ENCODE measurements at places on chromosomes 7 and 10.
A peak's percentile ranks its signal among the peaks of the same experiment; 100 is the strongest.

DNA sequence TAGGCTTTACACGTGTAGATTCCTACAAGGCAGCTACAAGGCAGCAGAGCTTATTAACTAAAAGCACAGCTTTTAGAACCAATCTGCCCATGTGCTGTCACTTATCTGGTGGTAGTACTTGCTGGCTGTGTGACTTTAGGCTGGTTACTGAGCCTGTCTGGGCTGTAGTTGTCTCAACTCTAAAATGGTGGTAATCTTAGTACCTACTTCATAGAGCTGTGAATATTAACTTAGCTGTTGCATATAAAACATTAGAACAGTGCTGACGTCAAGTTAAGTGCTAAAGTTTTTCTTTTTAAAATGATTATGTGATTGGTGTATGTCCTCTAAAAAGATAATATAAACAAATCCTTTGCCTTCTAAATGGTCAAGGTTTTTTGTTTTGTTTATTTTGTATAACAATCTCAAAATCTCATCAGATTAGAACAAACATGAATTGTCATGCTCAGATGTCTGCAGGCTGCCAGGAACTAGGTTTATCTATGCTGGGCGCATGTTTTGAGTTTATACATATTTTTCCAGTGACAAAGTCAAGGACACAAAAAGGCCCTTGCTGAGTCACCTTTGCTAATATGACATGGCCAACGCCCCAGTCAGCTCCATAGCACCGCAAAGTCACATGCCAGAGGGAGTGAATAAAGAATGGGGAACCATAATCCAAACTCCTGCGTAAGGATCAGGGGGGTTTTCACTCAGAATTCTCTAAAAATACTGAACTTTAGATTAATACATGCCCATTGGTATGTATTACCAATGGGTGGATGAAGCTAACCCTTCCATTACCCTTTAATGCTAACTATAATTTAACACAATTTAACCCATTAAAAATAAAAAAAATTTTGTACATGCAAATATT lies 39.8 kb upstream of the ARL4A start:
- peak; percentile 94 for DNase-seq

- DNase-seq: no peak
Observed at GRCh38 chr10:21518641-21519396, 6.7 kb downstream of the SKIDA1 start.

- DNase-seq: no peak
Observed at GRCh38 chr10:3720228-3721019, 64.6 kb downstream of the KLF6 start.

DNA sequence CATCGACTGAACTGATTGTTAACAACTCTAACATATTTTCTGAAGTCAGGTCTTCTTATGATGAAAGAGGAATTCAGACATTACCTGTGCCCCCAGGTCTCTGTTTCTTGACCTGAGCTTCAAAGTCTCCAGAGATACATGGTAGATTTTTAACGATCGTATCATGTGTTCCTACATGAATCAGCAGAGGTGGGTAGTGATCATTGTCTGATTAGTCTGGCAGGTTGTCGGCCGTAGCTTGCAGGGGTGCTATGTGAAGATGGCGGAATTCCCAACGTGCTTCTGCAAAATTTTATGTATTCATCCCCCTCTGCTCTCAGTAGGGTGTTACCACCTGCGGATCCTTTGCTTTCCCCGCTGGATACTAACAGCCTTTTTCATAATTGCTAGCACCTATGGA lies 581.9 kb downstream of the GATA3 start:
- no peak for DNase-seq

DNA sequence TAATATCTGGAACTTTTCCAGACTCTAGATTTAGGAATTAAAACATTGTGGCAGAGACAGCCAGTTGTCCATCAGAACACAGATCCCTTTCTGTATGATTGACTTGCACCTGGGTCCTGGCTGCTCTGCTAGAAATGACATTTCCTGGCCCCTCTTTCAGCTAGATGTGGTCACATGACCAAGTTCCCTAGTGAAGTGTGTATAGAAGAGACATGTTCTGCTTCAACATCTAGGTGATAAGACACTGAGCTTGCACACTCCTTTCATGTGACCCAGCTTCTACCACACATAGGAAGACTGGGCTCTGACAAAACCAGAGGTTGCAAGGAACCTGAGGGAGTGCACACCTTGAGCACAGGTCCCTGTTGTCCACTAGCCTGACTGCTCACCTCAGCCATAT lies 22.8 kb upstream of the DYNC1I1 start:
- no peak for DNase-seq

GRCh38 chr10:20147684-20148083 lies 331.5 kb downstream of the PLXDC2 start:
- DNase-seq: no peak
